Mucosa of gallbladder (tissue), 1 donor: ENCODE measurements at places on chromosomes 6 and 20.
A peak's percentile ranks its signal among the peaks of the same experiment; 100 is the strongest.

- no peak for DNase-seq
These were observed 93.9 kb downstream of the BFSP1 start for GRCh38 chr20:17437251-17437650.

DNA sequence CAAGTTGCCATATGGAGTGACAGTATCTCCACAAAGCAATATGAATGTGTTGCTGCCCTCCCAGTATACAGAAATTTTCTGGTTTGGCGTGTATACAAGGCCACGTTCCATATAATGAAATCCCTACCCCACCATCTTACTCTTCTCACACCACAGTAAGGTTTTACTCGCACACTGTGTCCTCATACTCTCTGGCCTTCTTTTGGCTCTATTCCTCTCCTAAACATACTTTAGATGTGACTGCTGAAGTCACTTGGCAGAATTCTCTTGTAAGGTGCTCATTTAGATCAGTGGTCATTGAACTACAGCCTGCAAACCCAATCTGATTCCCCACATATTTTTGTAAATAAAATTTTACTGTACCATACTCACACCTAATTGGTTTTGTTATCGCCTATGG lies 123.2 kb downstream of the RFPL4B start:
- DNase-seq: no peak

DNA sequence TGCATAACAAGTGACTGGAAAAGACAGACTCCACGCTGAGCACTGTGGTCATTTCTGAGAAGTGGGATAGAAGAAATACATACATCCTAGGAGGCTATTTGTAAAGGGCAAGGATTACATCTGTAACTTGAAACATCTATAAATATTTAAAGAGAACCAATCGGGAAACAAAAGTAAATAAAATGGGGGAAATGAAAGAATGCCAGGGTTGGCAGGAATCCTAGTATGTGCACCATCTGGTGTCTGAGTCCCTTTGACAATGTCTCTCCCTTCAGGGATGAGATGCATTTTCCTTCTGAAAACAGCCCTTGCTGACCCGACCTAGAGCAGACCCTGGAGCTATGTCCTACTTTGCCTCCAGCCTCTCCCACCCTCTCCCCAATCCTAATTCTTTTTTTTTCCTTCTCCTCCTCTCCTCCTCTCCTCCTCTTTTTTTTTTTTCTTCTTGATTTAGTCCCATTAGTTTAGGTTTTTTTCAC lies 53.2 kb downstream of the VSTM2L start:
- no peak for DNase-seq

GRCh38 chr20:37131486-37131885 lies 35.7 kb upstream of the RBL1 start:
- DNase-seq: no peak

- no peak for DNase-seq
These were observed 546.3 kb upstream of the CITED2 start for GRCh38 chr6:139920776-139921100.

DNA sequence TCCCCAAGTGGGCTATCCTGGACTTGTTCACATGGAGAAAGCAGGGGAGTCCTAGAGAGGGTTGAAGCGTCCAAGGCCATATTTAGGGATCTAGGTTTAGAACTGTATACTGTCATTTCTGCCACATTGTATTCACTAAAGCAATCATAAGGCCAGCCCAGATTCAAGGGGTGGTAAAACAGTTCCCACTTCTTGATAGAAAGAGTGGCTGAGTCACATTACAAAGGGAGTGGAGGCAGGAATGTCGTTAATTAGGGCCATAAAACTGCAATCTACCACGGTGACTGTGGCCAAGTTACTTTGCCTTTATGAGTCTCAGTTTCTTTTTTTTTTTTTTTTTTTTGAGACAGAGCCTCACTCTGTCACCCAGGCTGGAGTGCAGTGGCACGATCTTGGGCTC lies 7.4 kb upstream of the UBR2 start:
- DNase-seq: no peak

GRCh38 chr6:37041521-37041920 lies 36.1 kb downstream of the FGD2 start:
- DNase-seq: no peak

DNA sequence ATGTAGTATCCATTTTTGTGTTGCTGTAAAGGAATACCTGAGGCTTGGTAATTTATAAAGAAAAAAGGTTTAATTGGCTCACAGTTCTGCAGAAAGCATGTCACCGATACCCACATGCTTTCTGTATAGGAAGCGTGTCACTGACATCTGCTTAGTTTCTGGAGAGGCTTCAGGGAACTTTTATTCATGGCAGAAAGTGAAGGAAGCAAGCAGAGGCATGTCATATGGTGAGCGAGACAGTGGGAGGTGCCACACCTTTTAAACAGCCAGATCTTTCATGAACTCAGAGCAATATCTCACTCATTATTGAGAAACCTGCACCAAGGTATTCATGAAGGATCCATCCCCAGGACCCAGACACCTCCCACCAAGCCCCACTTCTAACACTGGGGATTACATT lies 3.5 kb downstream of the SUMO4 start:
- no peak for DNase-seq

GRCh38 chr6:6407071-6407741 lies 86.7 kb upstream of the F13A1 start:
- no peak for DNase-seq

DNA sequence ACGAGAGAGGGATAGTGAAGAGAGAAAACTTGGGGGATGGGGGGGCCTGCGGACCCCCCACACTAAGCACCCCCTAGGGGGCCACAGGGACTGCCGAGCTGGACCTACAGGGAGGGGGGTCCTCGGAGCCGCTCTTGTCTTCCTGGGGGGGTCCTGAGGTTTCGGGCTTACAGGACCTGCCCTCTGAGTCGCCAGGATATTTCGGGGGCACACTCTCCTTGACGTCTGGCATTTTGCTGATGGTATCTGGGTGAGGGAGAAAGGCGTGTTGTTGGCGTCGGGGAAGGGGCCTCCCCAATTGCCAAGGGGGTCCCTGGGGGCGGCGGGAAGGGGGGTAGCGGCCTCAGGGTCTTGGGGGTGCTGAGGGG lies 516 bp downstream of the TCP11 start:
- DNase-seq: no peak

DNA sequence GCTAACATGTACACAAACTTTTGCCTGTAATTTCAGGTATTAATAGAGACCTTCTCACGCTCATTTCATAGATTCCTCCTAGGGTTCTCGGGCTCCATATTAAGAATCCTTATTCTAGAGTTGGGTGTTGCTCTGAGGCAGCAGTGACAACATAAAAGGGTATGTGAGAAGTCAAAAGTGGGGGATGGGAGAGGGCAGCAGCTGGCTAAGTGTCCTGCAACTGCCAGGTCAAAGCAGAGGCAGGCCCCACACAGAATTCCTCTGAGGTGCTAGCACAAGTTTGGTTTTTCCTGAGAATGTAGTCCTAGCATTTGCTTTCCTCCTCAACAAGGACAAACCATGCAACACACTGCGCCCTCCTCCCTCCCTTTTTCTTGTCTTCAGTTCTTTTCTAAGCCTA lies 4.6 kb downstream of the NSFL1C start:
- no peak for DNase-seq

- DNase-seq: no peak
These were observed 18.4 kb upstream of the SLC22A1 start for GRCh38 chr6:160102956-160103824.

- DNase-seq: no peak
These were observed 37.1 kb upstream of the UTRN start for GRCh38 chr6:144248003-144248402.

- DNase-seq: no peak
These were observed 187.7 kb downstream of the NFATC2 start for GRCh38 chr20:51354769-51355319.

DNA sequence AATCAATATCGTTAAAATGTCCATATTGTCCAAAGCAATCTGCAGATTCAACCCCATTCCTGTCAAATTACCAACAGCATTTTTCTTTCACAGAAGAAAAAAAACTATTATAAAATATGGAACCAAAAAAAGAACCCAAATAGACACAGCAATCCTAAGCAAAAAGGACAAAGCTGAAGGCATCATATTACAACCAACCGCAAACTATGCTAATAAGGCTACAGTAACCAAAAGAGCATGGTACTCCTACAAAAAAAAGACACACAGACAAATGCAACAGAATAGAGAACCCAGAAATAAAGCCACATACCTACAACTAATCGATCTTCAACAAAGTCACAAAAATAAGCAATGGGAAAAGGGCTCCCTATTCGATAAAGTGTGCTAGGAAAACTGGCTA lies 49.2 kb downstream of the RNGTT start:
- DNase-seq: no peak

GRCh38 chr20:48695255-48695654 lies 132.5 kb downstream of the PREX1 start:
- no peak for DNase-seq

- DNase-seq: peak; percentile 5
These were observed 45.1 kb upstream of the FRMD1 start for GRCh38 chr6:168124158-168124557.

- DNase-seq: no peak
These were observed 953.7 kb downstream of the TFAP2A start for GRCh38 chr6:9461188-9461587.

- no peak for DNase-seq
These were observed 179.5 kb upstream of the SYNDIG1 start for GRCh38 chr20:24289737-24290481.

DNA sequence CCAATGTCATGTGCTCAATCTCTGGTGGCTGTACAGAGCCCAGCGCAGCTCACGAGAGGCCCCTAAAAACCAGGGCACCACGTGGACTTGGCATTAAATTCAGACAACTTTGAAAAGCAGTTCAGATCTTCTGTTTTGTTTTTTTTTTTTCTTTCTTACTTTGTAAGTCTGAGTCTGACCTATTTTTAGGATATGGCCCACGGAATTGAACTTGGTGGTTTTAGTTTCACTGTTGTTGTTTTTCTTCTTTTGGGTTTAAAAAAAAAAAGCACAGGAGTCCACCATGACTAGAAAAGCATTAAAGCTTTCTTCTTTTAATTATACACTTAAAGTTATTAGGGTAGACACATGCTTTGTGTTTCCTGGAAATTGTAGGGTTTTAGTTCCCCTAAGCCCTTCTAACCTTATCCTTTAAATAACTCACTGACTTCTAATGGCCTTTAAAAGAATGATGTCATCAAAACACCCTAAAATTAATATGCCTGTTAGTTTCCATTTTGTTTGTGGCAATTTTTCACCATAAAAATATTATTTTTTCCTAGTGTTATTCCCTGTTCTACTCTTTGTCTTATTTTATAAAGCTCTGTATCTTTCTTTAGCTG lies 48.5 kb upstream of the CCN2 start:
- no peak for DNase-seq

GRCh38 chr20:18042229-18042628 lies 15.5 kb downstream of the OVOL2 start:
- DNase-seq: no peak

GRCh38 chr6:16760516-16761470 lies at the start of gene ATXN1:
ATXN1 (minus strand) TSS chr6:16761460.
- DNase-seq: peak; percentile 70

GRCh38 chr6:149118737-149119653 lies 198.5 kb upstream of the TAB2 start:
- no peak for DNase-seq

DNA sequence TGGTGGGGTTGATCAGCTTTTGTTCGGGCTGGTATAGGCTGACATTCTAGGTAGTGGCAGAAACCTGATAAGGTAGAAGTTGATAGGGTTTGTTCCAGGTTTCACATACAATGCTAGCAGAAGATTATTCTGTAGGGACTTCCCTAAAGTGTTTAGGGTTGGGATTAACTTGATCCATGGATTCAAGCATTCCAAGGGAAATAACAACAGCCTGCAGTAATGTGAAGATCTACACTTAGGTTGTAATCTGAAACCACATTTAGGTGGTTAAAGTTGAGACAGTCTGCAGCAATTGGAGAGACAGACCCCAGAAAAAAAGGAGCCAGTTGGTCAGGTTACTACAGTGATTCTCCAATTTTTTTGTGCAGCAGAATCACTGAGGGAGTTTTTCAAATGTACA lies 56.1 kb downstream of the GJA1 start:
- DNase-seq: no peak

DNA sequence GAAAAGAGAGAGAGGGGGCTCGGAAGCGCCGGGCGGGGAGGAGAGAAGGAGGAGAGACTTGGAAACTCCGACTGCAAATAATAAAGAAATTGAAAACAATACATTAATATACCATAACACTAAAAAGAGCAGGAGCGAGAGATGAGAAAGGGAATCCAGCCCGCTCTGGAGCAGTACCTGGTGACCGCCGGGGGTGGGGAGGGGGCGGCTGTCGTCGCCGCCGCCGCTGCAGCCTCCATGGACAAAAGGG lies 338 bp downstream of the E2F3 start:
- no peak for DNase-seq

GRCh38 chr20:40991181-40991889 lies 37.3 kb upstream of the TOP1 start:
- DNase-seq: peak; percentile 29

- no peak for DNase-seq
These were observed 81.3 kb upstream of the MMS22L start for GRCh38 chr6:97364327-97364726.

DNA sequence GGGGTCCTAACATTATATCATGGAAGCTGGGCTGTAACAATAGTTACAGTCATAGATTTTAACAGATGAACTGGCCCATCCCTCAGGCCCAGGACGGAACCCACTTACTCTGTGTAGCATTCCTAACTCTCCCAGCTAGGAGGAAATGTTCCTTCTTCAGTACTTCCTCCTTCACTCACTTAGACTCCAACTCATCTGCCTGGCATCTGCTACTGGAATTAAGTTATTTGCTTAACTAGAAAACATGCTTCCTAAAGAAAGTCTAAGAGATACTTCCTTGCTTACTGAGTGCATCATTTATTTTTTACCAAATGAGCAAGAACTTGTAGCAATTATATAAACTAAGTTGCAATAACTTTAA lies 20.5 kb downstream of the GCLC start:
- DNase-seq: no peak

DNA sequence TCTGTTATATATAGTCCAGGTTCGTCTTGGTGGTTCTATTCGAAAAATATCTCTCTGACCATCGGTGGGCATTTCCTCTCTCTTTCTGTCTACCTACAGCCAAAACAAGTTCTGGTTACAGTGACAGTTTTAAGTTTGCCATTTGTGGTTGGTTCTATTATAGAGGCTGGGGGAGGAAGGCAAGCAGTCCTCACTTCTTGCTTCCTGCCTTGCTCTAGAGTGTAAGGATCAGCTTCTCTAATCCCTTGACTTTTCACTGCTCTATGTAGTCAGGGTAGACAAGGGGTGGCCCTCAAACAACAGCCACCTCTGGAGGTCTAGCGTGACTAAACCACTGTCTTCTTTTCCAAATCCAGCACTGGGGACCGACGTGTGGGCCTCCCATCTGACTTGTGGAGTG lies 16.1 kb downstream of the E2F3 start:
- no peak for DNase-seq

DNA sequence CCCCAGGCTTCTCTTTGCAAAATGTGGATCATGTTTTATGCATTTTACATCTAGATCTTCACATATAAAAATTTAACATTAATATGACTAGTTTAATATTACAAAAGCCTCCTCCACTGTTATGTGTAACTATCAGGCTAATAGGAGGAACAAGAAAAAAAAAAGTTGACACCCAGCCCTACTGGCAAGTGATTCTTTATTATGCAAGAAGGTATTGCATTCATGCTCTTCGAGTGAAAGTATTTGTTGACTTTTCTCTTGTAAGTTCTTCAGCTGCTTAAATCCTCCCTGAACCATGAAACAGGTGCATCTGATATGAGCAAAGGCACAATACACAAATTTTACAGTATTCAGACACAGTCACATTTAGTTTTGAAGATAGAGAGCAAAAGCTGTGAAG lies 716 bp upstream of the HLA-DQB2 start:
- no peak for DNase-seq
